Stimulated activated CD4-positive, alpha-beta T cell treated with anti-CD3 and anti-CD28 coated beads, Interleukin-1b, Interleukin-23, amount 100 ng/mL, for 1 hour (primary cell): ENCODE measurements at places on chromosomes 1 and 21.
A peak's percentile ranks its signal among the peaks of the same experiment; 100 is the strongest.

- DNase-seq = no peak
These were observed 48.3 kb upstream of the DPH5 start for GRCh38 chr1:101073836-101074235.

- DNase-seq = no peak
These were observed 13.7 kb downstream of the ACTRT2 start for GRCh38 chr1:3034728-3035562.

DNA sequence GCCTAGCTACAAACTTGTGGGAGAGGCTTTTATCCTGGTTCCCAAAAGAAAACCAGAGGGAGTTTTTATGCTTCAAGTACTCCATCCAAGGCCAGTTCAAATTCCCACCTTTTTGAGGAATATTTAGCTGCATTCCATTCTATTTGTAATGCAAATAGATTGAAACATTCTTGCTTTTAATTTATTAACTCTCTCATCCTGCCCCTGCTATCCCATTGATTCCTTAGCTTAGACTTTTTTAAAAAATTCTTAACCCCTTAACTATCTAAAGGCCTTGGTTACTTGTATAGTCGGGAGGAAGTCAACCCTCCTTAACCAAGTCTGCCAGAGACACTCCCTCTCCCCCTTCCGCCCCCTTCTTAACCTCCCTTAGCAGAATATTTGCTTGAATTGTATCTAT is 2.5 kb upstream of the MOV10 start:
- no peak for DNase-seq

DNA sequence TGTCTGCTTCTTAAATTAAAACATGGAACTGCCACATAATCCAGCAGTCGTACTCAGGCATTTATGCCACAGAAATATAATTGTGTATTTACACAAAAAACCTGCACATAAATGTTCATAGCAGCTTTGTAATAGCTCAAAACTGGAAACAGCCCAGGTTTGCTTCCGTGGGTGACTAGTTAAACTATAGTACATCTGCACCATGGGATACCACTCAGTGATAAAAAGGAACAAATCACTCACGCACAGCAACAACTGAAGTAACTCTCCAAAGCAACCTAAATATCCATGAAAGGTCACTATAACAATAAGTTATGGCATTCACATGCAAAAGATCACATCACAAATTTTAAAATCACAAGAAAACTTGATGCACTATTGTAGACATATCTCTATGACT is 64.4 kb downstream of the KCNT2 start:
- DNase-seq = no peak

DNA sequence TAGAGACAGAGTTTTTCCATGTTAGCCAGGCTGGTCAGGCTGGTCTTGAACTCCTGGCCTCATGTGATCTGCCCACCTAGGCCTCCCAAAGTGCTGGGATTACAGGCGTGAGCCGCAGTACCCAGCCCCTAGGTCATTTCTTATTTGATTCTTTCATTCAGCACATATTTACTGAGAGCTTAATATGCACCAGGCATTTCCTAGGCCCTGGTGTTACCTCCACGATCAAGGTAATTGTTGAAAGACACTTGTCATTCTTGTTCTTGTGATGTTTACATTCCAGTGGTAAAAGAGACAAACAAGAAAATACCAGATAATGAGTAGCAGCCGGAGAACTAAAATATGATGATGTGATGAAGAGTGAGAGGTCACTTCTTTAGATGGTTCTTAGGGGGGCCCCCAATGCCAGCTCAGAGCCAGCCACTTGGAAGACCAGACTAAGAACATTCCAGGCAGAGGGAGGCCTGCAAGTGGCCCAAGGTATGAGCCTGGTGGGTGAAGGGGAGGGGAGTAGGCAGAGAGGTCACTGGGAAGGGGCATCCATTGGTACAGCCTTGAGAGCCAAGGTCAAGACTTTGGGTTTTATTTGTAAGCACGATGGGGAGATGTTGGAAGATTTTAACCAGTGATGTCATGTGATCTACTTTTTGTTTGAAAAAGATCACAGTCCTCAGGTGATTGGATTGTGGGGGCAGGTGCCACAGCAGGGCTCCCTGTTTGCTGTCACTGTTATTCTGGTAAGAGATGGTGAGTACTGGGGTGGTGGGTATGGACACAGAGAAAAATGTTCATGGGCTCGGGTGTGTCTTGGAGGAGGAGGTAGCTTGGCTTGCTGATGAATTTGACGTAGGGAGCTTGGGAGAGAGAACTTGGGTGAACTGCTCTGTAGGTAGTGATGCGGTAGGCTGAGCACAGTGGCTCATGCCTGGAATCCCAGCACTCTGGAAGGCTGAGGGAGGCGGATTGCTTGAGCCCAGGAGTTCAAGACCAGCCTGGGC is 18.7 kb downstream of the UBE2Q1 start:
- DNase-seq = no peak

- no peak for DNase-seq
These were observed 441.6 kb downstream of the SIPA1L2 start for GRCh38 chr1:232188318-232188717.

GRCh38 chr1:24381256-24381655 is 32.3 kb downstream of the STPG1 start:
- no peak for DNase-seq

GRCh38 chr1:22889213-22889827 is 83.3 kb downstream of the LACTBL1 start:
- DNase-seq = no peak

DNA sequence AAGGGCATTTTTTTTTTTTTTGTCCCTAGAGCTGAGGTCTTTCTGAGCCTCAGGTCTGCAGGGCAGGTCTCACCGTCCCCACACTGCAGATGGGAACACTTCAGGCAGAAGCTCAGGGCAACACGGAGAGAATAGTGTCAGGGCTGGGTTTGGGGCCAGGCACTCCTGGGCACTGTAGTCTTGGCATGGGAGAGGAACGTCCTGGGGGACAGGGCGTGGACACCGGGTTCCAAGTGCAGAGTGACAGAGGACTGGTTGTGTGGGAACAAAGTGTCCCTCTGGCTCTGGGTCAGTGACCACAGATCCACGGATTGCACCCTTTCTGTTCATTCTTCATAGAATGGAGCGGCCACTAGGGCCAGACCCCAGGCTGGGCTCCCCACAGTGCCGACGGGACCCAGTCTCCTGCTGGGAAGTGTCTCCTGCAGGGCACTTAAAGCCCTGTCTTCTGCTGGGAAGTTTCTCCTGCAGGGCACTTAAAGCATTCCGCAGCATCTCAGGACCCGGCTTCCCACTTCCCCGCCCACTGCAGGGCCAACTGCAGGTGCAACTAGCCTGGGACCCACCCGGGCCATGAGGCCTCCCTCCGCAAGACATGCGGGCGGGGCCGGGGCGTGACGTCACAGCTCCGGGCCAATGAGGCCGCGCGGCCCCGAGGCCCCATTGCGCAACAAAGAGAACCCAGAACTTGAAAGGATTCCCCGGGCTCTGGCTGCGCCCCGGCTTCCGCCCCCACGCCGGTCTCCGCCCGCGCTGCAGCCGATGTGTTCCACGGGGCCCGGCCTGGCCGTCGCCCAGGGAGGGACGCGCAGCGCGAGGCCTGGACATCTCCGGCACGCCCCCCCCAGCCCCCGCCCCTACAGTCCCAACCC is 1.2 kb downstream of the GPR153 start:
- DNase-seq = peak; percentile 26

GRCh38 chr1:64425521-64425920 is 44.4 kb upstream of the CACHD1 start:
- DNase-seq = no peak

DNA sequence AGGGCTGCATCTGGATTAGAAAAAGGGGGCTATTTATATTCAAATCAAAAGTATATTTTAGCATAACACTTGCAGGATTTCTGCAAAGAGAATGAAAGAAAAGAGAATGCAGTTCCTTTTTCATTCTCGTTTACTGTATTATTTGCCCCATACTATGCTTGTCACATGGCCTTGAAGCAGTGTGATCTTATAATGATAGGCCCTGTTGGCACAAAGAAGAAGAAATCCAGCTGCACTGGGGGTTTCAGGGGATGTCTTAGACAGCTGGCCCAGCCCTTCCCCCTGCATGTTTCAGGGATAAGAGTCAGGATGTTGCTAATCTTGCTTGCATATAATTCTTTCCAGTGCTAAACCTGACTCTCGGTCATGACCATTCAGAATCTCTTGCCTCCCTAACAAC is 369.5 kb downstream of the SEC16B start:
- DNase-seq = no peak

GRCh38 chr1:208349694-208350330 is 105.6 kb upstream of the PLXNA2 start:
- DNase-seq = no peak

DNA sequence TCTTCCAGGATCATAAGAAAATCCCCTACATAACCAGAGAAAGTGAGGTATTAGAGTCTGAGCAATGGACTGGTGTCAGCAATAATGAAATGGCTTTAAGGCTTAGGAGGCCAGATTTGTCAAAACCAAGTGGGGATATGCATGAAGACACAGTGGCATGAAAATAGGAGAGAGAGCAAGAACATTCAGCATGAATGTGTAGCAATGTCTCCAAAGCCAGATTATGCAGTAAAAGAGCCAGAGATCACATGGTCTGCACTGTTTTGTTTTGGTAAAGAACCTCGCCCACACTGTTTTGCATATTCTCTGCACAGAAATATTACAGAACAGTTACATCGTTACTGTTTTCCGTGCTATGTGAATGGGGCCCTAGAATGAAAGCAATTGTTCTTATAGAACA is 589.4 kb downstream of the PLPP3 start:
- no peak for DNase-seq
